Activated CD4-positive, CD25-positive, alpha-beta regulatory T cell treated with anti-CD3 and anti-CD28 coated beads, Interleukin-2, amount 50 U/mL, for 24 hours (primary cell): ENCODE measurements at places on chromosomes 12 and 14.

- ATAC-seq = no peak
Measured at GRCh38 chr12:41188058-41188840, at the start of gene PDZRN4. TSS of gene PDZRN4 (plus strand) at chr12:41188320.

DNA sequence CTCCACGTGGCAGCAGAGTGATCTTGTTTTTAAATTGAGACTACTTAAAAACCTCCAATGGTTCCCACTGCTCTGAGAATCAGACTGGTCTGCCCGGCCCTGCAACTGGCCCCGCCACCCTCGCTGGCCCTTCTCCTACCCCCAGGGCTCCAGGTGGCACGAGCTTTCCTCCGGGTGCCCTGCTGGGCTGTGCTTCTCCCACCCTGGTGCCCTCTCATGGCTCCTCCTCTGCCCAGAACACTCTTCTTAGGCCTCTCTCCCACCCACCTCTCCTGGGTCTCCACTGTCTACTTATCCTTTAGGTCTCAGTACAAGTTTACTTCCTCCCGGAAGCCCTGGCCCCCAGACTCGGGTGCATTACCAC is 26.5 kb downstream of the CCDC92 start:
- no peak for ATAC-seq

- no peak for ATAC-seq
Measured at GRCh38 chr14:92991536-92991935, 68.6 kb downstream of the CHGA start.

- no peak for ATAC-seq
Measured at GRCh38 chr14:65472189-65472588, 59.7 kb downstream of the FUT8 start.

- ATAC-seq = peak; percentile 63
Measured at GRCh38 chr12:12645485-12645884, 33.8 kb downstream of the CREBL2 start.

GRCh38 chr12:6370994-6371754 is 4.2 kb downstream of the SCNN1A start:
- ATAC-seq = no peak

DNA sequence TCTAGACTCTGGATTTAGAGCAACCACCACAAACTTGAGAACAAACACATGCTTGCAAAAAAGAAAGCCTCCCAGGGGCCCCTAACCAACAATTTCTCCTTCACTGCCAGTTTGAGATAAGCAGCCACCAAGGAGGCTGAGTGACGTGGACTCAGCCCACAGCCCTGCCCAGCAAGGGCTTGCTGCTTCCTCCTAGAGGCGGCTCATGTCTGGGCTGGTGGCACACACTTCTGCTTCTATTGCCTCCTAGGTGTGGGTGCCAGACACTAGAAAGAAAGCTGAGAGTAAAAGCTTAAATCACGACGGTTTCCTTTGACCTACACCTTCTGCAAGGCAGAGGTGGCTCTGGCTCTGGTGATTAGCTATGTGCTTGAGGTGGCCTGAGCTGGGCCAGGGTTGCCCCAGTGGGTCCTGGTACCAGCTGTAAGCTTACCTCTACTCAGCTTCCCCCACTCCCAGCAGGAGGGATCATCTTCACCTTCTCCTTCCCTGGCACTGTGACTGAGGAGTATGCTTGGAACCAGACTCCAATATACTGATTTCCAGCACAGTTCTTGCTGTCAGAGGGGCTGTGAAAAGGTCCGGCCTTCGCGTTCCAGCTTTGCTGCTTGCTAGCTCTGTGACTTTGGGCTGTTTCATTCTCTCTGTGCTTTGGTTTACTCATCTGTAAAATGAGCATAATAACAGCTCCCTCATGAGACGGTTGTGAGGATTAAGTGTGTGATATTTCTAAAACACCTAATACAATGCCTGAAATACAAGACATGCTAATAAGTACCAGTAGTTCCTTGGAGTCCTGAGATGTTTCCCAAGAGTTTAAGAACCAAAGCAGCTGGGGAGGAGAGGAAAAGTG is 89.7 kb upstream of the PARP11 start:
- ATAC-seq = peak; percentile 88

DNA sequence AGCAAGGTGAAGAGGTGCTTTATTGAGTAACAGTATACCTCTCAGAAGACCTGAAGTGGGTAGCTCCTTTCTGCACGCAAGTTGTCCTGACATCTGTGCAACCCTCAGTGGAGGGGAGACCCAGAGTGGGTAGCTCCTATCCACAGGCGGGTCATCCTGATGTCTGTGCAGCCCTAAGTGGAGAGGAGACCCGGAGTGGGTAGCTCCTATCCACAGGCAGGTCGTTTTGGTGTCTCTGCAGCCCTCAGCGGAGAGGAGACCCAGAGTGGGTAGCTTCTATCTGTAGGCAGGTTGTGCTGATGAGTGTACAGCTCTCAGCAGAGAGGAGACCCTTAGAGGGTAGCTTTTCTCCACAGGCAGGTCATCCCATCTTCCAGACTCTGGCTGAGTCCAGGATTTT is 45.1 kb upstream of the PRPF39 start:
- no peak for ATAC-seq

- ATAC-seq = no peak
Measured at GRCh38 chr12:48631071-48631470, 51.0 kb downstream of the KANSL2 start.

- no peak for ATAC-seq
Measured at GRCh38 chr12:48007206-48007605, 2.9 kb upstream of the COL2A1 start.

DNA sequence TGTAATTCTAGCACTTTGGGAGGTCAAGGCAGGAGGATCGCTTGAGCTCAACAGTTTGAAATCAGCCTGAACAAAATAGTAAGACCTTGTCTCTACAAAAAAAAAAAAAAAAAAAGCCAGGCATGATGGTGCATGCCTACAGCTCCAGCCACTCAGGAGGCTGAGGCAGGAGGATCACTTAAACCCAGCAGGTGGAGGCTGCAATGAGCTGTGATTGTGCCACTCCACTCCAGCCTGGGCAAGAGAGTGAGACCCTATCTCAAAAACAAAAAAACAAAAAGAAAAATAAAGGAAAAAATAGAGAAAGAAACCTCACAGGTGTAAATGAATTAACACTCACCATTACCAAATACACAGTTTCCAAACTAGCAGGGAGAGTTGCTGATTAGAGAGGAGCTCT is 34.2 kb upstream of the TUBA1A start:
- ATAC-seq = no peak

DNA sequence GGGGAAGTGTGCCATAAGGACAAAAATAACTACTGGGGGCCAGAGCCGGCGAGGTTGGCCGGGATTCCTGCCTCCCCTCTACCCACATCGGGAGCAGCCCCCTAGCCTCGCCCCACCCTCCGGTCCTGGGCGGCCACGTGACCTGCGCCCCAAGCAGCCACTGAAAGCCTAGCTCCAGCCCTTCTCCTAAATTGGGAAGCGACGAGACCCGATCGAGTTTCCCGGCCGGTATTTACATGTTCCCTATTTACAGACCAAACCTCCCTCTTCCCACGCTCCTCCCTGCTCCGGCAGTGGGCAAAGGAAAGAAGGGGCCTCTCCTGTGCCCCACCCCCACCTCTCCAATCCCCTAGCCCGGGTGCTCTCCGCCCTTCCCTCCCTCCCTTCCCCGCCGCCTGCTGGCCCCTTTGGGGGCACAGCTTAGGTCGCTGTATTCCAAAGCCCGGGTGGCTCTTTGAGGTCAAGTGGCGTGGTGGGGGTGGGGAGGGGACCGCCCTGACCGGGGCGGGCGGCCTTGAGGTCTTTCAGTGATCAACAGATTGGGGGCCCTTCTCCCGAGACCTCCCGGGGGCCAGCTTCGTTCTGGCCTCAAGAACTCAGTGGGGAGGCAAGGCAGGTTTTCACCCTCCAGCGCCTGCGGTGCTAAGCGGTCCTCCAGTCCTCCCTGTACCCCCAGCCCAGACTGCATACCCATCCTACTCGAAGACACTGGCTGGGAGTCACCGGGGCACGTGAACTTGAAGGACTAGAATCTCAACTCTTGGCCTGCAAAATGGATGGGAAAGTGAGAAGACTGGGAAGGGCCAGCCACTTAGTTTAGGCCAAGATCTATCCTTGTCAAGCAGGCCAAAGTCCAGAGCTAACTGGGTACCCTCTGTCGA is 6.3 kb upstream of the CTDSP2 start:
- ATAC-seq = no peak

DNA sequence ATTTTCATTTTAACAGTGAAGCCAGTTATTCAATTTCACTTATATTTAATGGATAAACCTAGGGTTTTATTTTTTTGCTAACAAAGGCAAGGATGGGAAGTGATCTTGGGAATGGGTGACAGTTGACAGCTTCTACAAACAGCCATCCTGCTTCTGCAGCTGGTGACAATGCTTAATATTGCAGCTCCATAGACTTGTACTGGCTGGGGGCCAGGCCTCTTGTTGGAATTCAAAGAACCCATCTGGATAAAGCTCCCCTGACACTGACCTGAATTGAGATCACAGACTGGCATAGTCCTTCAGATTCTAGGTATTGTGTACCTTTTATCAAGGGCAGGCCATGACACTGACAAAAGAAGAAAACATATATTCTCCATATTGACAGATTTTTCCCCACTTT is 664.6 kb upstream of the FOXG1 start:
- no peak for ATAC-seq

DNA sequence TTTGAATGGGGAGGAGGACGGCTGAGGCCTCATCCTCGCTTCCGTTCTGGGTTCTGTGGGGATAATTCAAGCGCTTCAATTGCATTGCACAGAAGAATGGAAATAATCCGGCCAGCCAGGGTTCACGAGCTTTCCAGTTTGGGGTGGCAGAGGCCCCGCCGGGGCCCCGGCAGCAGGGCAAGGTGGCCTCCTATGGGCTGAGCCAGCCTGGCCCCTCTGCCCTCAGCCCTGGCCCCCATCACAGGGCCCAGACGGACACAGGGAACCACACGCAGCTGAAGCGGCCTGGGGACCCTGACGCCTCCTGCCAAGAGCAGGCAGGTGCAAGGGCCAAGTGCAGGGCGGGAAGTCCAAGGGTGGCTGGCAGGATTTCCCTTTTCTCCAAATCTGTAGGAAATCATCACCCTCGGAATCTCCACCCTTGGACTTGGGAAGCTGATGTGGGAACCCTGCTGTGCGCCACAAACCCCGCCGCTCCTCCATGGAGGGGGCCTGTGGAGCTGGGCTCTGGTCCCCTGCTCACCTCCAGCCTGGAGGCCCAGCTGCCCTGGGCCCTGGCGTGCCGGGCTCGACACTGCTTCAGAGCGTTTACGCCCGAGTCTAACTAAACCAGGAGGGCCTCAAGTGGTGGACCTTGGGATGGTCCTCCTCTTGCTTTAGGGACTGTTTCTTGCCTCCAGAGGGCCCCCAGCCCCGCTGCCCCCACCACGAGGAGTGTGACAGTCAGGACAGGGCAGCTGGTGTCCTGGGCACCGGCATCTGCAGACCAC is 78.4 kb downstream of the MOK start:
- no peak for ATAC-seq

DNA sequence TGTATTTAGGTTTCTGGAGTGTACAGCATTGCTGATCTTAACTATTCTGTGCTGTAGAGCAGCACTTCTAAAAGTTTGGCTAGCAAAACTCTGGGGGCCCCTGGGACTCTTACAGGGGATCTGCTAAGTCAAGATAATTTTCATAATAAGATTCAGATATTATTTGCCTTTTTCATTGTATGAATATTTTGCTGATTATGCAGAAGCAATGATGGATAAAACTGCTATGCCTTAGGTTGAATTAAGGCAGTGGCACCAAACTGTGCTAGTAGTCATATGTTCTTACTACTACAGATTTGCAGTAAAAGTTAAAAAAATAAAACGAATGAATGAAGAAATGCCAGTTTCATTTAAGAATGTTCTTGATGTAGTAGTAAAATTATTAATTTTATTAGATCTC is 160.1 kb downstream of the PDZRN4 start:
- ATAC-seq = no peak

GRCh38 chr12:122072031-122072970 is 6.3 kb upstream of the MLXIP start:
- no peak for ATAC-seq
